AG09319 (cell line): ENCODE measurements at places on chromosomes 3 and 15.

GRCh38 chr3:35448121-35448520, 191.2 kb upstream of the ARPP21 start:
- DNase-seq = no peak

DNA sequence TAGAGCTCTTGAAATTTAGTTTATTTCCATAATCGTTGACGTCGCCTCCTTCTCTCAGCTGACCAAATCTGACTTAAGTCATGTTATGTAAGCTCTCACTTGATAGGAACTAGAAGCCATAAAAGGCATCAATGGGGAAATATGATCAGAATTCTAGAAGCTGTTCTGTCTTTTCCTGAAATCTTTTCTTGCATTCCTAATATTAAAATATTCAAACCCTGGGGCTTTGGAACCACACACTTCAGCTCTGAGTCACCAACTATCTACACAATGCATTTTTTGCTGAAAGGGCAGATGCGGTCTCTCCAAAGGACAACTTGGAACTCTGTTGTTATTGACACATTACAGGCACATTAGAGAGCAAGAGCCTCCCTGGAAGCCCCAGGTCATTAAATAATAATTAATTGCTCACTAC, 91.3 kb downstream of the LARS2 start:
- DNase-seq = peak; percentile 38

DNA sequence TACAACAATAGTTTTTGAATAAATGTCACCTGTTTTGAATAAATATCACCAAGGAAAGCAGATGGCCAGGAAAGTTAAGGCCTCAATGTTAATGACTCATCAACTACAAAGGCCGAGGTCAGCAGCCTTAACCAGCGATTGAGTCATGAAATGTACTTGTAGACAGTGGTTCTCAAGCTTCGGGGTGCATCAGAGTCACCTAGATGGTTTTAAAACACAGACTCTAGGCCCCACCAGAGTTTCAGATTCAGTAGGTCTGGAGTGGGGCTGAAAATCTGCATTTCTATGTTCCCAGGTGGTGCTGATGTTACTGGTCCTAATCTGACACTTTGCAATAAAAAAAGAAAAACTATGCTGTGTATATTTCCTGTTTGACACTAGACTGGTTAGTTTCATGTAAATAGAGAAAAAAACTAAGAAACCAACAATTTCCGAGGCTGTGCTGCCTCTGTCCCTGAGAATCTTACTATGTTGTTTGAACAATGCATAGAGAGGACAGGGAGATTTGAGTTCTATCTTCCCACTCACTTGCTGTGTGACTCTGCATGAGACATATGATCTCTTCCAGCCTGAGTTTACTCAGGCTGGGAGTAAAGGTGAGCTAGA, 9.8 kb downstream of the RAB27A start:
- peak; percentile 69 for DNase-seq

DNA sequence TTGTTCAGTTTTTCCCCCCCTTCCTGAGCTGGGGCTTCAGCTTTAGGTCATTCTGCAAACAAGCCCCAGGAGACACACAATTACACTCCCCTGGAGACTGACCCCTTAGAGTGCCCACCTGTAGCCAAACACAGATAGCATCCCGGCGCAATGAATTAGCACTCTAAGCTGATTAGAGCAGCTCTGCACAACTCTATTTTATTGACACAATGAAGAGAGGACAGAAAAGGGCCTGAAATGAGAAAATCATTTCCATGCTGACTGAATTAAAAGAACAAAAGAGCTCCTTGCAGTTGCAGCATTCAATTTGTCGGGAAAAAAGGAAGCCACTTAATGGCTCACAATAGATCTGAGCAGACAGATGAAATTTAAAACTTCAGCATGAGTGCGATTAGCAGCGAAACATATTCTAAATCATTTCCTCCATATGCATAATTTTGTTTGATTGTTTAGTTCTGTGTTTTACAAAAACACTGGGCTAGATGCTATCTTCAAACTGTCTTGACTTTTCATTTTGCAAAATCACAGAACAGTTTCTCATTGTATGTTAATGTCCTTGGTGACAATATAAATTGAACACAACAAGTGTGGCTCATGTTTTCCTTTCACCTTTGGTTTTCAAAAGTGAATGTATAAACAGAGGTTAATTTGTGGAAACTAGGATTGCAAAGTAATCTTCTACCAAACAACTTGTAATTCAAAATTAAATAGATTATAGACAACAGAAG, 308.6 kb downstream of the MECOM start:
- DNase-seq = no peak

DNA sequence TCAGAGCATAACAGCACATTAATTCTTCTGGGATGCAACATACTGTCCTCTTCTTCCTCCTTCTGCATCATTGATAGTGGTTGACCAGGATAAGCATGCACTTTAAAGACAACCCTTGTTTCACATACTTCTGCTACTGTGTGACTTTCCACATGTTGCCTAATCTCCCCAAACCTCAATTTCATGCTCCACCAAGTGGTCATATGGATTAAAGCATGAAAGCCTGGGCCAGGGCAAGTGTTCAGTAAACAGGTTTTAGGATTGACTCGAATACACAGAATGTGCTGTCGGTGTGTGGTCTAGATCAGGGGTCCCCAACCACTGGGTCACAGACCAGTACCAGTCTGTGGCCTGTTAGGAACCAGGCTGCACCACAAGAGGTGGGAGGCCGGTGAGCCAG, 22.5 kb upstream of the BFSP2 start:
- DNase-seq = peak; percentile 4

GRCh38 chr3:23329471-23330105, 126.5 kb downstream of the UBE2E2 start:
- DNase-seq = no peak

- DNase-seq = no peak
Measured at GRCh38 chr15:69664572-69665571, 212.3 kb downstream of the RPLP1 start.

- no peak for DNase-seq
Measured at GRCh38 chr3:71127052-71127831, 456.3 kb downstream of the FOXP1 start.

DNA sequence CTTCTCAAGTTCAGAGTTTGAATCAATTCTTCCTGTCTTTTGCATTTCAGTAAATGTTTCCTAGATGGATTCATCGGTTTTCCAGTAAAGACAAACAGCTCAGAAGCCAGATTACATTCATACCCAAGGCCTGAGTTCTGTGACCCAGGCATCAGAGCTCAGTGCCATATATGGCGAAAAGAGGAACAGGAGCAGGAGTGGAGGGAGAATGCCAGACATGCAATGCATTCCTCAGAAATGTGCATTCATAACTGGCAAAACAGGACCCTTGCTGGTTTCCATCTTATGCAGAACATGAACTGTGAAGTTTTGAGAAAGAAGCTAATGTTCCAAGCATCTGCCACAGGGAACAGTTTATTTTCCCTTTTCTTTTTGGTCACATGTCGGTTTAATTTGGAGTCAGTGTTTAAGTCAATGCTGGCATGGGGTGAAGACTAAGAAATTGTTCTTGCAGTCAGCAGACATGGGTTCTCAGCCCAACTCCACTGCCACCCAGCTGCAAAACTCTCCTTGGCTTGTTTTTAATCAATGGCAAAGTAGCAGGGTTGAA, 116.5 kb downstream of the LPP start:
- peak; percentile 87 for DNase-seq

DNA sequence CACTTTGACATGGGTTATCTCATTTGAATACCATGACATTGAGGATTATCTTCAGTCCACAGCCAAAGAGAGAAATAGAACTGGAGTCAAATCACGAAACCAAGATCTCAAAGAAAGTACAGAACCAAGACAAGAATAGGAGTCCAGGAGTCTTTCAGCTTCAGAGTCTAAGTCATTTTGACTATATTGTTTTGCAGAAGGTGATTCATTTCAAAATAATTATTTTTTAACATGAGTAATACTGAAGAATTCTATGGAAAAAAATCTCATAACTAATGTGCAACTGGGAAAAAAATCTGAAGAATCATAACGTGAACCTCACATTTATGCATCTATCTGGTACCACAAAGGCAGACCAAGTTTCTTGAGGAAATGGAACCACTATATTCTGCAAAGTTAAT, 60.3 kb downstream of the UBE3A start:
- no peak for DNase-seq

GRCh38 chr3:39448506-39449233, 18.8 kb upstream of the MOBP start:
- DNase-seq = no peak

DNA sequence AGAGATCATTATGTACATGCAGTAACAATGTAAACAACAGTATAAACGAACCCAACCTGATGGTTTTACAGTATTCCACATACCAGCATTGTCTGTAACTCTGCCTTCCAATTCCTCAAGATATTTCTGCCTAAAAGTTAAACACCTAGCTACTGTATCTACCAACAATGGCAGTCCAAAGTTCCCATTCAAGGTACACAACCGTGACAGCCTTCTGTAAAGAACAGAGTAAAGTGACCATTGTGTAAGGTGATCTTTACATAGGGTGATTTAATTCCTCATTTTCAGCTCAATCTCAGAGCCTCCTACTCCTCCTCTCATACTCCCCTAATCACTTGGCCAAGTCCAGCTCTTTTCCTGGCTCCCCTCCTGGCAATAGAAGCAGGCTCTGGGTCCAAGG, 10.4 kb downstream of the SECISBP2L start:
- DNase-seq = no peak

DNA sequence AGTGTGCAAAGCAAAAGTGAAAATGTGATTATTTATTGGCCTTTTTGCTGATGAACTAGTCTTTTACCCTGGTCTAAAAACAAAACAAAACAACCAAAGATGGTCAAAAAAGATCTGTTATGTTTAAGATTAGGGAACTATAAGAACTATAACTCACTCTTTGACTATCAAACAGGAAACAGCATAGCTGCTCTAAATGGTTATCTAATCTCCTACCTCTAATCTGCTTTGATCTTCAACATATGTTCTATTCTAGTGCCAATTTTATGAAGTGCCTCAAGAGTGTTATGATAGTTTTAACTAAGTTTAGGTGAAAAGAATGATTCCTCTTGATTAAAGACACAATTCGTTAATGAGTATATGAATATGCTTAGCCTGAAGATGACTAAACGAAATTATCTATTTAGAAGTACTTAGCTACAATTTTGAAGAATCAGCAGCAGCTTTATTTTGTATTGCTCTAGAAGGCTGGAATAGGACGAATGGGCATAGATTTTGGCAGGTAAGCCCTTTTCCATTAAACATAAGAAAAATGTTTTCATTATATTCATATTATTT, 46.0 kb downstream of the SETD2 start:
- DNase-seq = no peak

- no peak for DNase-seq
Measured at GRCh38 chr3:112995800-112996199, 5.0 kb downstream of the GTPBP8 start.

DNA sequence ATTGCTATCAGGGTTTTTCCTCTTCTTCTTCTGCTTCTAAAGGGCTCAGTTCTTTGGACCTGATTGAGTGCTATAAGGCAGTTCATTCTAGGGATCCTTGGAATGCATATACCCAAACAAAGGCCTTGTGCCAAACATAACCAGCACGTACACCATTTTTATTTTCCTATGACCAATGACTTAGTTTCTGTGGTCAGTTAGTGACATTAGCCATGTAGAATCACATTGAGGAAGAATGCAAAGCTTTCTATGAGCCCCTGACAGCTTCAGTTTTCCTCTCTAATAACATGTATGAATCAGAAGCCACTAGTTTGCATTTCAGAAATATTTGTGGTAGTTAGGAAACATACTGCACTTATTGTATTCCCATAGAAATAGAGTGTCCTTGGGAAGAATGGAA, 240.0 kb downstream of the THRB start:
- peak; percentile 63 for DNase-seq

DNA sequence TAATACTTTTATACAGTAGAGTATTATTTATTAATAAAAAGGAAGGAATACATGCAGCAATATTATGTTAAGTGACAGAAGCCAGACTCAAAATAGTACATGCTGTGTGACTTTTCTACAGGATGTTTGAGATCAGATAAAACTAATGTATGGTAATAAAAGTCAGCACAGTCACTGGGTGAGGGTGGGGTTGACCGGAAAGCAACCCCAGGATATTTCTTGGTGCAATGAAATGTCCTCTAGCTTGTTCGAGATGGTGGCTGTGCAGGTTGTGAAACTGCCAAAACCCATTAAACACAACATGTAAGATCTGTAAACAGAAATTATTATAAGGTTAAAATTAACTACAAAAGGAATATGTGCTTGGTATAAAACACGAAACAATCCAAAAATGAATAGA, 20.8 kb upstream of the ALDH1L1 start:
- no peak for DNase-seq

- no peak for DNase-seq
Measured at GRCh38 chr3:61812085-61812484, 250.7 kb downstream of the PTPRG start.

- DNase-seq = no peak
Measured at GRCh38 chr3:71589132-71589531, 5.6 kb upstream of the FOXP1 start.

GRCh38 chr3:57855943-57856342, 99.8 kb downstream of the SLMAP start:
- no peak for DNase-seq

GRCh38 chr3:106251160-106251892, 382.5 kb upstream of the CBLB start:
- DNase-seq = no peak

DNA sequence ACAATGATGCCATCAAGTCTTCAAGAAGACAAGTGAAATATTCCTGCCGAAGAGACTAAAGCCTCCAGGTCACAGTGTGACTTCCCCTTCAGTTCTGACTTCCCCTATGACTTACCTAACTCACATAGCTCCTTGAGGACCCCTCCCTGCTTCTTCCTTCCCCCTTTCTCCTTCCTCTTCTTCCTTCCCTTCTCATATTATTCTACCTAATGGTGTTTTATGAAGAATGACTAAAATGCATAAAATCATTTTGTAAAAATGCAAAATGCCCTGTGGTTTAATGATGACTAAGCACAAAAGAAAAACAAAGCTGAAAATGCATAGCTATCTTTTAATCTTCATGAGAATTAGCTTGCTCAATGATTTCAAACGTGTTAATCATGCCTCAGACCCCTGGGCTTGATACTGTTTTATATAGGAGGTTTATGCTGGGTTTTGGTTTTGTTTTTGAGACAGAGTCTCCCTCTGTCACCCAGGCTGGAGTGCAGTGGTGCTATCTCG, 26.1 kb upstream of the TM4SF4 start:
- DNase-seq = no peak

DNA sequence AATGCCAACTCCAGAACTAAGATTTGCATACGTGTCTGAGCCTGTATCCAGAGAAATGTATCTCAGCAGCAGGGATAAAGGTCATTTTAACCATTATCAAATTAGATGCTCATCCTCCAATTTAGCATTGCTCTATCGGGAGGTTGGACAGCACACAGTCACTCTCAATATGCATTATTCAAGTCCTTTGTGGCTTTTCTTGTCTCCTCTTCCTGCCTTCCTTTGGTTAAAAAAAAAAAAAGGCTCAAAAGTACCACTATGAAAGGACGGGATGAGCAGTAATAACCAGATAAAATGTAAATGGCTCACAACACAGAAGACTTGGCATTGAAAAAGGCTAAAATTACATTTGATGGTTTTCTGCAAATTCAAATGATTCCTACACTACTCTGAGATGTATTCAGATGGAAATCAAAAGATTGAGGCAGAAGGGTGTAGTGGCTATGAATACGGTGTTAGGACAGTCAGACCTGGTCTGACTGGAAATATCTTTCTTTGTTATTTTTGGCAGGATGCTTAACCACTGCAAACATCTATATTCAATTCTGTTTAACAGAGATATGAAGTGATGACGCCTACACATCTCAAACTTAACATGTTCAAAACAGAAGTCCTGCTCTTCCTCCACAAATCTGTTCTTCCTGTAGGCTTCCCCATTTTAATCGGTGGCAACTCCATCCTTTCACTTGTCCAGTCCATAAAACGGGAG, 109.6 kb downstream of the ADAMTS9 start:
- DNase-seq = no peak

GRCh38 chr3:38649500-38650247, at the start of gene SCN5A:
SCN5A (minus strand) TSS chr3:38649687; CDS start chr3:38633307, 16,380 bp downstream.
- no peak for DNase-seq
